CD4-positive, alpha-beta T cell treated with Interleukin-6 at 100 ng/mL for 8 hours (primary cell): ENCODE measurements at places on chromosomes 16 and 17.

GRCh38 chr17:2060681-2061440, 6.0 kb downstream of the HIC1 start:
- DNase-seq = no peak

DNA sequence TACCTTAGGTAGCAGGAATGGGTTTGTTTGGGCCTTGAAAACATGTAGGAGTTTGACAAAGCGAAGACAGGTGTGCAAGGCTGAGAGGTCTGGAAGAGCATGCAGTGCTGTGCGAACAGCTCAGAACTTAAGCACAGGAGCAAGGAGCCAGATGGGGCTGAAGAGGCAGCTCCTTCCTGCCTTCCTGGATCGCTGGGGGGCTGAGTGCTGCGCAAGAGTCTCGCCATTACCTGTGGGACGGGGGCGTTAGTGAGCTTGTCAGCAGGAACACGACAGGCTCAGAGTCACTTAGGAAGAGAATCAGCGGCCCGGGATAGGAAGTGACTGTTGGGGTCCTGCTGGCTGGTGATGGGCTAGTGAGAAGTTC, 464 bp upstream of the MRM1 start:
- DNase-seq = no peak

DNA sequence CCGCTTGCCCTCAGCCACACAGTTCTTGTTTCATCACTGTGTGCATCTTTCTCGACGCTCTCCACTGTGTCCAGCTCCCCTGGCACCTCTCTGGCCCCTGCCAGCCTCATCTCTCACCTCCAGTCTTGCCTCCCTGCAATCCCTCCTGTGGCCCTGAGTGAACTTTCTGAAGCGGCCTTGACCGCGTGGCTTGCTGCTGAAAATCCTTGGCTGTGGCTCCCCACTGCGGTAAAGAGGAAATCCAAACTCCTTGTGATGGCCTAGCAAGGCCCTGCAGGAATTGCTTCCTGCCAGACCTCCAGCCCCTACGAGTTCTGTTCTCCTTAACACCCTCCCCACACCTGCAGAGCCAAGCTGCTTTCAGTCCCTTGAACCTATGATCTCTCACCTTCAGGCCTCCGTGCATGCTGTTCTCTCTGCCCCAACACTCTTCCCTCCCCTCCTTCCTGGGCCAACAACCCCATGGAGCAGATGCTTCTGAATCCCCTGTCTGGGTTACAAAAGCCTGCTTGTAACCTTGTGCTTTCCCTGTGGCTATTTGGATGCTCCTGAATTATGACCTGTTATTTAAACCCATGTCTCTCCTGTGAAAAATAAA, 33.6 kb upstream of the BRD7 start:
- no peak for DNase-seq

- DNase-seq = peak; percentile 14
Measured at GRCh38 chr17:7717756-7718350, 309 bp downstream of the DNAH2 start.

- DNase-seq = no peak
Measured at GRCh38 chr16:81945665-81946064, 65.6 kb downstream of the SDR42E1 start.

GRCh38 chr16:25855063-25855462, 163.3 kb downstream of the HS3ST4 start:
- DNase-seq = no peak

GRCh38 chr17:56867948-56868376, 34.0 kb downstream of the DGKE start:
- no peak for DNase-seq

GRCh38 chr16:8946544-8946943, 17.2 kb downstream of the USP7 start:
- no peak for DNase-seq

- DNase-seq = no peak
Measured at GRCh38 chr17:69424287-69425041, 10.0 kb downstream of the MAP2K6 start.

DNA sequence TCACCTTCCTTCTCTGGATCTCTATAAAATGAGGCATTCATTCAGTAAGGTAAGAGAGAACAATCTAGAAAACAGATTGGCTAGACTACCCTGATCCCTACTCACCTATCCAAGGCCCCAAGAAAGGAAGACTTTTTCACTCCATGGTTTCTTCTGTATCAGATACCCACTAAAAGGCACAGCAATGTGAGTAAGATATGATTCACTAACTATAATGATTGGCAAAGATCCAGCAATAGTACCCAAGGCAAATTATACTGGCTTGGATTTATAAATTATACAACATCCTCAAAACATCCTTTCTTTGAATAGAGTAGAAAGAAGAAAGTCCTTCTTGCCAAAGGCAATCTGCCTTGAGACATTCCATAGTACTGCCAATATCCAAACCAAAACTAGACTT, 1432.0 kb upstream of the GOT2 start:
- DNase-seq = no peak

DNA sequence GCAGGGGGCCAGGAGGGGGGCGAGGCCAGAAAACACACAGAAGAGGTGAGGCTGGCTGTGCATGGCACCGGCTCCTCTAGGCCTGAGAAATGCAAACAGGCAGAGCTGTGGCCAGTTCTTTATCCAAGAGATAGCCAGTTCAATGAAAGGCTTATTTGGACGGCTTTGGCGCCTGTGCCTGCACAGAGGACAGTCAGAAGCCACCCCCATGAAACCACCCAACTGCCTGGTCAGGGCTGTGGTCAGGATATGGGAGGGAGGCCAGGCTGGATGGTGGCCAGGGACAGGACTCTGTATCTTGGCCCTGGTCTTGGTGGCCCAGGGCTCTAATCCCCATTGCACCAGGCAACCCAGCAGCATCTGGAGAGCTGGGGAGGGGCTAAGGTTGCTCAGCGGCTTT, 24.5 kb upstream of the GPRC5C start:
- no peak for DNase-seq

DNA sequence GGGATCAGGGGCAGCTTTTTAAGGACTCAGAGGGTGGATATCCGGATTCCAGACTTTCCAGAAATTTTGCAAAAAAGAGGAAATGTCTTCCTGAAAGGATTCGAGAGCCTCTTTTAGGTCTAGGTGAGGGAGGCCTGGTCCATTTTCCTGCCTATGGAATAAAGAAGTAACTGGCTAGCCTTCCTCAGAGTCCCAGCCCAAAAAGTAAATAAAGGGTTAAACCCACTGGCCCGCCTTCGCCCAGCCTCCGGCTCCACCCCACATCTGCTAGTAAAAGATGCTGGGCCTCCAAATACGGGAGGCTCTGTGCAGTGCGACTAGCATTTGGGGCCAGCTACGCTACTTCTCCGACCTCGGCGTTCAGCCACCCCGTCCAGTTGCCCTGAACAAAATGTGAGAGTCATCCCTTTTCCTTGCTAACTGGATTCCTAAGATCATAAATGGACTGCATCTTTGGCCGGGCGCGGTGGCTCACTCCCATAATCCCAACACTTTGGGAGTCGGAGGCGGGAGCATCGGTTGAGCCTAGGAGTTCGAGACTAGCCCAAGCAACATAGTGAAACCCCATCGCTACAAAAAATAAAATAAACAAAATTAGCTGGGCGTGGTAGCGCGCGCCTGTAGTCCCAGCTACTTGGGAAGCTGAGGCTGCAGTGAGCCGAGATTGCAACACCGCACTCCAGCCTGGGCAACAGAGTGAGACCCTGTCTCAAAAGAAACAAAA, 824 bp upstream of the MPP2 start:
- DNase-seq = peak; percentile 58
